NCI-H187 (cell line): ENCODE measurements at places on chromosomes 3 and 15.

DNA sequence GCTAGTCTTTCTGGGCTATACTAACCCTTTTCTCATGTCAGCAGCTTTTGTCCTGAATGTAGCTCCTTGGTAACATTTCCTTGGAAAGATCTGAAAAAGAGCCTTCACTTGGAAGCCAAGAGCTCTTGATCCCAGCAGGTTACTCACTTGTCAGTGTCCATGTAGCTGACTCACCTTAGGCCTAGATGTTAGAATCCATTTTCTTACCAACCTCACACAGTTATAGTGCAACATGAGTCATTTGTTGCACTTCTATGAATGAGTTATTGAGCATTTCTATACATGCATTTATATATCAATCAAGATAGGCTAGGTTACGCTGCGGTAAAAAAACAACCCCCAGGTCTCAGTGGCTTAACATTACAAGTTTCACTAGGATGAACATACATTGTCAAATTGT, 106.8 kb upstream of the SLC7A14 start:
- DNase-seq: no peak

- no peak for DNase-seq
Measured at GRCh38 chr3:145678401-145678800, 482.6 kb downstream of the PLOD2 start.

DNA sequence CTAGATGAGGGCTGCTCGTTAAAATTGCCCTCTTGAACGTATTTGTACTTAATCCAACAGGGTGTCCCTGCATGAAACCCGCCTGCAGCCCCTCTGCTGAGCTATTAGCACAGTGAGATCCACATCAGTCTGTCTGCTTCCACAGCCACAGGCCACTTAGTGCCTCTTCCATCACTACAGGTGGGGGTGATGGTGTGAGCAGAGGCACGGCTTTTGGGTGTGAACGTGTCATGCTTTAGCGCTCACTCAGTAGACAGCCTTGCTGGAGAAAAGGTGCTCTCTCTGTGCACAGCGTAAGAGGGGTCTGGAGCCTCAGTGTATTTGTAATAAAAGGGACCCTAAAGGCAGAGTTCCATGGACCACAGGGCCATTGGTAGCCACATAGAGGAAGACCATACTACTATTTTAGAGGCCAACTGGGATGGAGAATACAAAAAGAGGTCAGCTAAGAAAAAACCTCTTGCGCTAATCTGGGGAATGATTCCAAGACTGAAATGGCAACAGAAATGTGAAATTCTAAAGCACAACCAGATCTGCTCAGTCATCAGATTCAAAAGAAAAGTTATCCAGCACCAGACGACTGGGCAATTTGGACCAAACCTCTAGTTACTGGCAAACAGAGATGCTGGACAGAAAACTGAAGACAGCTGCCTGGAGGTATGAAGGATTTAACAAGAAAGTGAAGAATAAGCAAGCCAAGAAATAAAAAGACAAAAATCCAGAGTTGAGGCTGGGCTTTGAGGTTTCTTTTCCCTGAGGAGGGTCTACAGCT, 120.2 kb downstream of the ATP10A start:
- DNase-seq: no peak

GRCh38 chr15:36468746-36469145, 110.7 kb upstream of the CDIN1 start:
- DNase-seq: peak; percentile 64

DNA sequence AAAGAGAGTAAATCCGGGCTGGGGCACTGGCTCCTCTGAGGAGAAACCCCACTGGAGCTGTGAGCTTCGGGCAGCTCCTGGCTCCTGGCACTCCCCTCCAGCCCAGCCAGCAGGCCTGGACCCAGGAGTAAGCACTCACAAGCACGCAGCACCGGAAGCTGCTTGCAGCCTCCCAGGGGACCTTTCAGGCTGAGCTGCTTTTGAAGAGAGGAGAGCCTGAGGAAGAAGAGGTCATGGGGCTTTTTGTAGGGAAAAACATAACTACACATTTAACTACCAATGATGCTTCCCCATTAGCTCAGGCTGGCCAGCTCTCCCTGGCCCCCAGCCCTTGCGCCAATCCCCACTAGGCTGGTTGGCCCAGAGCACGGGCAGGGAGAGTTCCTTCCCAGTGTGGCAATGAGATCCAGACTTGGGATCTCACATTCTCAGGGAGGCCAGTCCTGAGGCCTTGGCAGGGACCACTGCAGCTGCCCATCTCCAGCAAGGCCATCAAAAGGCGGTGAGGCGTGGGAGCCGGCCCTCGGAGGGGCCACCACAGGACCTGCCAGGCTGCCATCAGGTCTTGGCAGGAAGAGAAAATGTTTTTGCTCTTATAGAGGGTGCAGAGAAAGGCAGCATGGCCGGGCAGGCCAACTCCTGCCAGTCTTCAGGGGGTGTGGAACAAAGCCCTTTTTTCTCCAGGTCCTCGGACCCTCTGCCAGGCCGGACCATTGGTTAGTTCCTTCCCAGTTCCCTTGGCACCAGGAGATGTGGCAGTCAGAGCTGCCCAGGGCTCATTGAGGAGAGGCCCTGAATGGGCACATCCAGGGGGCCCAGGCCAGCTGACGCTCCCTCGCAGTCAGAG, 41.5 kb upstream of the MFGE8 start:
- no peak for DNase-seq

DNA sequence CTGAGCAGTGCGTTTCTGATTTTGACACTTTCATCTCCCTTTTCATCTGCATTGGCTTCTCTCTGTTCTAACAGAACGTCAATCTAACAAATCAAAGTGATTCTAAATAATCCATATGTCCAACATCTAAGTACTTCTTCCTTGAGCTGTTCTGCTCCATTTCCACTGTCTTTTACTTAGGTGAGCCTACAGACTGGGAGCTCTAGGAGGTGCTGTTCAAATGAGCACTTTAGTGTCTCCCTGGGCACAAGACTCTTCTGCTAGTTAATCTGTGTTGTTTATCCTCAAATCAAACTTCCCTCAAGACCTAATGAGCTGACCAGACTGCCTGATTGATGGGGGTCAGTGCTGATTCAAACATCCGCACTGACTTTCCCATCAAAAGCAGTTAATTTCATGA, 408.1 kb downstream of the WDR72 start:
- no peak for DNase-seq

- DNase-seq: no peak
Measured at GRCh38 chr3:178381555-178381954, 154.7 kb upstream of the KCNMB2 start.

- DNase-seq: no peak
Measured at GRCh38 chr3:4061783-4062360, 241.3 kb upstream of the SETMAR start.

- DNase-seq: no peak
Measured at GRCh38 chr3:43908456-43908855, 217.7 kb downstream of the ABHD5 start.
